Activated naive CD4-positive, alpha-beta T cell treated with anti-CD3 and anti-CD28 coated beads for 36 hours (primary cell): ENCODE measurements at places on chromosomes 12 and 14. TPM values are rescaled to one million over a fixed set of nuclear protein-coding genes. Genes with fewer than 3 reads are reported as not detected.

DNA sequence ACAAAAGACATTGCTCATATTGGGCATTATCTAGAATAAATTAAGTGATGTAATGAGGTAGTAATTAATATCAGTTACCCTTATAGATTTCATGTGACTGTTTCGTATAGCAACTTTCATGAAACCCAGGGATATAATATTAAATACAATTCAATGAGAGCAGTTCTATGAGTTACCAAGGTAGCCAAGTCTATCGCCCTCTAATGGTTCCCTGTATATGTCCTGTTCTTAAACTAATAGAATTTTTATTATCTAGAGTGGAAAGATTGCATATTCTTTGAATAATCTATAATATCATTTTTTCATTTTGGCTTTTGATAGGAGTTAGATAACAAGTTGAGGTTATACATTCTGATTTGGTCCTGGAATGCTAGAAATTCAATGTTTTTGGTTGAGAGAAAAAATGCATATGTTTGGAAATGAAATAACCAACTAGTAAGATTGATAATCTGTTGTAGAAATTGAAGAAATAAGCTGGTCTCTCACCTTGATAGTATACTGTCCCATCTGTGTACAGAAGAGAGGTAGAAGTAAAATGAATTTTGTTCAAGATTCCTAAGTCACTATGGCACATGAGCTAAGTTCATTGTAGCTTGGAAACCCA lies 59.7 kb downstream of the SCFD1 start:
- H3K36me3 ChIP-seq: peaks cover 34% of the 10 kb centered on the region
- no peak overlapping the region for H3K4me3 ChIP-seq
- H3K27me3 ChIP-seq: no peaks in the 10 kb centered on the region

DNA sequence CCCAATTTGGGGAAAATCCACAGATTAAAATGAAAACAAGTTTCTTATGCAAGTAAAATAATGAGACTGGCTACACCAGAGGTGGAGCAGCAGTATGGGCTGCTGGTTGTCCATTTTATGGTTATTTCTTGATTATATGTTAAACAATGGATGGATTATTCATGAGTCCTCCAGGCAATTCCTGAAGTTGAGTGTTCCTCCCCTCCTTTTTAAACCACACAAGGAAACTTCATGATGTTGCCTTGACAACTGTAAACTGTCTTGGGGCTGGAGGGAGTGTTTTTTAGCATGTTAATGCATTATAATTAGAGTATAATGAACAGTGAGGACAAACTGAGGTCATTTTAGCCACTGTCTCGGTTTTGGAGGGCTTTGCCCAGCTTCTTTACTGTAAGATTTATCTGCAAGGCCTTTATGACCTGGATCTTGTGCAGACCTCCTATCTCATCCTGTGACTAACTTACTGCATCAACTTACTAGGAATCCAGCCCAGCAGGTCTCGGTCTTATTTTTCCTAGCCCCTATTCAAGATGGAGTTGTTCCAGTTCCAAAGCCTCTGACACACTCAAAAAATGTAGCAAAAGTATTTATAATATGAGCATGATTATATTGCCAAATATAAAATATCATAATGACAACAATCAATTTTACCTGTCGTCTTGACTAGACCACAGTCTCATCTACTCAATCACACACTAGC lies 534.0 kb downstream of the TMEM121 start:
- no peak overlapping the region for H3K27ac ChIP-seq
- H3K27me3 ChIP-seq: peaks cover 6% of the 10 kb centered on the region
- peaks cover 15% of the 10 kb centered on the region for H3K4me1 ChIP-seq
- no peak overlapping the region for H3K4me3 ChIP-seq

DNA sequence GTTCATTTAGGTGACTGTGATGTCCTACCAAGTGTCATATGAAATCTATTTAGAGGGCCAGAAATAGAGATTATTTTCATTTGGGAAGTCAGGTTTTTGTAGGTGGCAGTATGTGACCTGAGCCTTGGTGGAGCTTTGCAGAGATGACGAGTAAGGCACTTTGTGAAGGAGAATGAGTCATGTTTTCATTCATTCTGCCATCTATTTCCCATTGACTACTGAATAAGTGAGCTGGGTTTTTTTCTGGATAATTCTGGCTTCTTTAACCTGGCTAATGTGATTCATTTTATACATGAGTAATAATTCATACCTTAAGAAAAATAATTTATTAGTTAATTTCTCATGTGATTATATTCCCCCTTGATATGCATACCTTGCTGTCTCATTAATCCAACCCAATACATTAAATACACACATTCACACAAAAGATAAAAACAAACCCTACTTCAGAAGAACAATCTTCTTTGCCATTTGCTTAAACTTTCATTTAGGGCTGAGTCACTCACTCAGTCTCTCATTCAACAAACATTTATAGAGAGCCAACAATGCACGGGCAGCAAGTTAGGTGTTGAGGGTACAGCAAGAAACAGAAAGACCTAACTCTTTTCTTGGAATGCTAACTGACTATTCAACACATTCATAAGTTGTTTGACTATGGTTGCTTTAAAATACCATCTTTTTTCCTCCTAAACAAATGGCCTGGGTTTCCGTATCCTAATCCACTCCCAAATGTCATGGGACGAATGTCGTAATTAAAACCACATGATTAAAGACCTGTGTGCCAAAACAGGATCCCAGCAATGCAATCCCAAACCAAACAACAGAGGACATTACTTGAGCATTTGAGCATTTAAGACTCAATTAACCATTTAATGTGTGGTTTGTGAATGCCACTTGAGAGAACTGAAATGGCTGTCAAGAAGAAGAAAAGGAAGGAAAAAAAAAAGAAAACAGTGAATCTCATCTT lies 78.0 kb downstream of the KITLG start:
- H3K27me3 ChIP-seq: no peaks in the 10 kb centered on the region
- H3K4me1 ChIP-seq: no peaks in the 10 kb centered on the region
- no peak for DNase-seq
- H3K4me3 ChIP-seq: no peak overlapping the region
- no peaks in the 10 kb centered on the region for H3K36me3 ChIP-seq

DNA sequence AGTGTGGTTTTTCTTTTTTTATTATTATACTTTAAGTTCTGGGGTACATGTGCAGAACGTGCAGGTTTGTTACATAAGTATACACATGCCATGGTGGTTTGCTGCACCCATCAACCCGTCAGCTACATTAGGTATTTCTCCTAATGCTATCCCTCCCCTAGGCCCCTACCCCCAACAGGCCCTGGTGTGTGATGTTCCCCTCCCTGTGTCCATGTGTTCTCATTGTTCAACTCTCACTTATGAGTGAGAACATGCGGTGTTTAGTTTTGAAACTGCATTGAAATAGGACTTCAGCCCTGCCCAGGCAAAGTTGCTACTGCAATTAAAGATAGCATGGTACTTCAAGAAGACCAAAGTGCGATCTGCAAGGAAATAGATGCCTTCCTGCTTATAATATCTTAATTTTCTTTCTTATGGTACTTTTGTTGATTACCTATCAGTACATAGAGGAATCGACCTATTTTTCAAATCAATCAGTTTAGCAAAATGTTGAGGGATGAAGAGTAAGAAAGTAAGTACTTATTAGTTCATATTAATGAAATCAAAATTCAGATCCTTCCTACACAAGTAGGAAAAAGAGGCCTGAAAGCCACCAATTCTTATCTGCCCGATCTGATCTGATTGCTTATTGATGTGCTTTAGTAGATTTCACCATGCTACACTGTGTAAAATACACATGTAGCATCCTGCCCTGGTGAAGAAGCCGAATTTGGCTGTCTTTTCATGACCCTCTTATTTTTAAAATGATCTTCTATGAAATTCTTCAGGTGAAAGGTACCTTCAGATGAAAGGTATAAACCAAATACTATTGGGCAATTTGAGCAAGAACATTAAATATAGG lies 1.6 kb downstream of the LTA4H start:
- H3K4me3 ChIP-seq: no peak overlapping the region
- H3K4me1 ChIP-seq: peaks cover 32% of the 10 kb centered on the region
- H3K27me3 ChIP-seq: no peaks in the 10 kb centered on the region
- no peak overlapping the region for H3K27ac ChIP-seq

GRCh38 chr12:92049403-92049802 lies 96.2 kb downstream of the BTG1 start:
- no peak for DNase-seq
- H3K36me3 ChIP-seq: peaks cover 20% of the 10 kb centered on the region
- no peak overlapping the region for H3K27ac ChIP-seq
- no peaks in the 10 kb centered on the region for H3K27me3 ChIP-seq
- peaks cover 82% of the 10 kb centered on the region for H3K4me1 ChIP-seq

GRCh38 chr14:95761436-95761835 lies 47.5 kb upstream of the TCL1A start:
- H3K27me3 ChIP-seq: peaks cover 10% of the 10 kb centered on the region
- DNase-seq: no peak
- no peak overlapping the region for H3K4me3 ChIP-seq
- no peak overlapping the region for H3K27ac ChIP-seq
- H3K4me1 ChIP-seq: no peaks in the 10 kb centered on the region

DNA sequence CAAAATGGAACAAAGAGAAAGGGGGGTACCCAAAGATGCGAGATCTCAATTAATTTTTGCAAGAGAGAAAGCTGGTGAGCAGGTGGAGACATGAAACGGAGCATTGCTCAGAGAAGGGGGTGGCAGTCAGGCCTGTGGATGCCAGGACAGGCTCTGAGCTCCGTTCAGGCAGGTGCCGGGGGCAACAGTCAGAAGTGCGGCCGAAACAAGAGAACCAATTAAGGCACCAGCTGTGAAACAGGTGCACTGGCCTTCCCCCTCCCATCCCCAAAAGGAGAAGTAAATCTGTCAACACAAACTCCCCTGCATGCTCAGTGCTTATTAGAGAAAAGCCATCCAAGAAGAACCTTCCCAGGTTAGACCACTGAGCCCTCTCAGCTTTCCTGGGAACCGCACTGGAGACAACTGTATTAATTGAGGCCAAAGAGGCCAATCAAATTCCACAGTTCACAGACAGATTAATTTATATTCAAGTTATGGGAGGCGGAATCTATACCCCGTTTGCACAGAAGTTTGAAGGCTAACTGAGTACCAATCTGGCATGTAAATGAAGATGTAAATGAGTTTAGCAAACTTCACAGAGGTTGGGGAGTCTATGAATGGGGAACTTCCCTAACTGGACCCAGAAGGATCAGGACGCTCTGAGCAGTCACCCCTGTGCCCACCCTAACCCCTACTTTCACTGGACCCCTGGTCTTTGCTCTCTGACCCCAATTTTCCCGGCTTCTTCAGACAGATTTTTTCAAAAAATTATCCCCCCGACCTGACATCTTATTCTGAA lies 20.9 kb downstream of the OAS2 start:
- H3K4me1 ChIP-seq: peaks cover 2% of the 10 kb centered on the region
- no peak overlapping the region for H3K27ac ChIP-seq
- no peaks in the 10 kb centered on the region for H3K27me3 ChIP-seq
- DNase-seq: no peak
- H3K4me3 ChIP-seq: no peak overlapping the region

GRCh38 chr12:21764065-21764464 lies 10.4 kb downstream of the KCNJ8 start:
- no peak for DNase-seq
- no peaks in the 10 kb centered on the region for H3K36me3 ChIP-seq
- no peak overlapping the region for H3K4me3 ChIP-seq
- H3K27me3 ChIP-seq: no peaks in the 10 kb centered on the region
- no peak overlapping the region for H3K27ac ChIP-seq

NEUROD4 gene
- total RNA-seq: not detected

MYH6 gene
- total RNA-seq: not detected

IAPP gene
- not detected for total RNA-seq

PKP2 gene
- total RNA-seq: 0.26 TPM

PSMB11 gene
- total RNA-seq: not detected
